ENCODE measurements at places on chromosomes 5 and 9.

DNA sequence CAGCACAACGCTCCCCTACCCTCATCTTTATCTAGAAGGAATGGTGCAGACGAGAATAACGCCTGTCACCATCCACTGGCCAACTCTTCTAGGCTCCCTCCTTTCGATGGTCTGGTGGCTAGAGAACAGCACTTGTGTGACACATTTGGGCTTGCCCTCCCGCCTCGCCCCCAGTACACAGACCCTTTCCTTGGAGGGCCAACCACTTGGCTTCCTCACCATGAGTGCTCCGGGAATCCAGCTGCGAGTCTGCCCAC is 1.4 kb downstream of the GNAQ start:
- no peak for DNase-seq

DNA sequence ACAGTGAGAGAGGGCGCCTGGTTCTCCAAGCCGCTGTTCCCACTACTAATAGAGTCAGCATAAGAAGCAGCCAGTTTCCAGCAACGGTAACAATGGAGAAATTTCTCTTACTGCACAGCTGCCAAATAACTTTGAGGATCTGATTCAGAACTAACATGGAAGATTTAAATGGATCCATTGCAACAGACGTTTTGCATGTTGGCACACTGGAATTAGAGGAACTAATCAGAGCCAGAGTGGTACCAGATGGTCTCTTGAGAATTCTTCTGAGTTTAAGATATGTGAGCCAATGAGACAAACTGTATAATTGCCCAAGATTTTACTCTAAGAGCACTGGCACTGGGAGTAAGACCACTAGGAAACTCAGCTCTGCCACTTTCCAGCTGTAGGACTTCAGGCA is 186.5 kb downstream of the EFNA5 start:
- DNase-seq = no peak

DNA sequence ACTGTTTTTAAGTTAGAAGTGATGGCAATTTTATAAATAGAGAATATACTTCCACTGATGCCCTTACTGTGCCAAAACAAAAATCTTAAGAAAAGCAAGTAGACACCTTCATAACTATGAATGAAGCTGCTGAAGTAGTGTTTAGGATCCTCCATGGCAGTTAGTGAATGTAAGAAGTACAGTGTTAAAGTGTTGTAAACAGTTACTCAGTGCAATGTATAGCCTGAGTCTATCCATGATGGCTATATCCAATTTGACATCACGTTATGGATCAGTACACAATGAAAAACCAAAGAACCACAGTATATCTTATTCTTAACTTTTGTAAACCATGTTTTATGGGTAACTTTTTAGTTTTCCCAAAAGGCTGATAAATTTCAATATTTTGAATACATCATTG is 7.1 kb downstream of the CCNG1 start:
- no peak for DNase-seq

- DNase-seq = no peak
Measured at GRCh38 chr5:133386662-133387061, 225.7 kb downstream of the FSTL4 start.

- DNase-seq = no peak
Measured at GRCh38 chr9:1217076-1217475, 166.9 kb downstream of the DMRT2 start.

DNA sequence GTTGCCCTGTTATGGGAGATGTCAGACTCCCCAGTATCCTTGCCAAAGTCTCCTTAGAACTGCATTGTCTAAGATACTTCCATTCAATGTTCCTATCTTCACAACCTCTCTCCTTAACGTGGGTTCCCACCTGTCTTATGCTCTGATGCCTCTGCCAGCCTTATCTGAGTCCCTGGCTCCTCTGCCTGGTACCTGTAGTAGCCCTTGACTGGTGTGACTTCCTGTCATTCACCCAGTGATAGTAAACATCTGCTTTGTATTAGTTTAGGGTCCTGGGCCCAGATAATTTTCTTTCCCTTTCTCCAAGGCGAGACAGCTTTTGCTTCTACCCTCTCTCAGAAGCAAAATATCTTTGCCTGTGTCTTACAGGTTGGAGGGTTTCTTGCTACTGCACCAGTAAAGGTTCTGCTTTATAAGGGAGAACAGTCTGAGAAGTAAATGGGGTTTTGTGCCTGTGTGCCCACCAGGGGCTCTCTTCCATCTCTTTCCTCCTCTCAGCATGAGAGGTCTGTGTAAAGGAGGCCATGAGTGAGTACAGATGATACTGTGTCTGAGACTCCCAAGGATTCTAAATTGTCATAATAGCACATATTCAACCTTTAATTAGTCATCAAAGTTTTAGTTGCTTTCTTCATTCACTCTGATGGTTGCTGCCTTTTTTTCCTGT is 220.8 kb downstream of the PRR16 start:
- DNase-seq = no peak

GRCh38 chr5:168883281-168883741 is 304.1 kb upstream of the PANK3 start:
- no peak for DNase-seq

- DNase-seq = no peak
Measured at GRCh38 chr5:20105915-20106314, 117.9 kb upstream of the CDH18 start.

- DNase-seq = no peak
Measured at GRCh38 chr9:8391566-8391965, 592.0 kb upstream of the DMAC1 start.

DNA sequence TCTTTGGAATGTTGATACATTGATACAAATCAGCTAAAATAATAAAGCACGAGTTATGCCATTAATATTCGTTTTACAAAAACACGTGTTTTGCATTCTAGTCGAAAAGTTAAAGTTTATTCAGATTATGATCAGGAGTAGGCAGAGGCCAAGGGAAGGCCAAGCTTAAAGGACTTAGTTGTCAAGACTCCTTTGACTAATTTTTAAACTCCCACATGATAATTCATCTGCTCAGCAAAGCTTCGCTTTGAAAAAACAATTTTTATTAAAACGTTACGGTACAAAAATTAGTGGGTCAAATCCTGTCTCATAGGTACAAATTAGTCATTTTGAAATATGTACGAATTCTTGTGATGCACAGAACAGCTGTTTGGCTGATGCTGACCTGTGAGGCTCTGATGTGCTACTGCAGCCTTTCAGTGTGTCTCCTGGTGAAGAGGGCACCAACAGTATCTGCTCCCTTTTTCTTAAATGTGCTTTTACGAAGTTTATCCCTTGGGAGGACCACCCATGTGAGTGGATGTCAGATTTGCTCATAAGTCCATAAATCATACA is 23.0 kb upstream of the NR3C1 start:
- DNase-seq = no peak

- no peak for DNase-seq
Measured at GRCh38 chr9:82726424-82727276, 336.3 kb downstream of the RASEF start.
